NCI-H526 treated with DMSO at 0.1 percent for 48 hours (cell line): ENCODE measurements at places on chromosomes 1 and 21.

- no peak for DNase-seq
Measured at GRCh38 chr1:161531986-161532643, 7.8 kb downstream of the HSPA6 start.

- DNase-seq: no peak
Measured at GRCh38 chr1:4010284-4010683, 110.2 kb upstream of the C1orf174 start.

- no peak for DNase-seq
Measured at GRCh38 chr1:226552061-226552460, 3.5 kb downstream of the STUM start.

- no peak for DNase-seq
Measured at GRCh38 chr1:17314491-17314971, 6.5 kb downstream of the PADI4 start.

DNA sequence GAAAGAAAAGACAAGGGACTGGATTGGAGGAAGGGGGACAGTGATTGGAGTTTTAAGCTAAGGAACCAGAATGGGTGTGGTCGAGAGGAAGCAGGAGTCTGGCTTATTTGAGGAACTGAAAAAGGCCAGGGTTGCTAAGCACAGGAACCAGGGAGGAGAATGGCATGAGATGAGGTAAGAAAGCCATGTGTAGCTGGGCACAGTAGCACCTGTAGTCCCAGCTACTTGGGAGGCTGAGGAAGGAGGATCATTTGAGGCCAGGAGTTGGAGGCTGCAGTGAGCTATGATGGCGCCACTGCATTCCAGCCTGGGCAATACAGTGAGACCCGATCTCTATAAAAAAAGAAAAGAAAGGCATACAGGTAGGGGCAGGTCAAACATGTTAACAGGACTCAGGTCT is 8.1 kb upstream of the KHDRBS1 start:
- DNase-seq: no peak

GRCh38 chr1:60540141-60540540 is 466.6 kb upstream of the C1orf87 start:
- no peak for DNase-seq

DNA sequence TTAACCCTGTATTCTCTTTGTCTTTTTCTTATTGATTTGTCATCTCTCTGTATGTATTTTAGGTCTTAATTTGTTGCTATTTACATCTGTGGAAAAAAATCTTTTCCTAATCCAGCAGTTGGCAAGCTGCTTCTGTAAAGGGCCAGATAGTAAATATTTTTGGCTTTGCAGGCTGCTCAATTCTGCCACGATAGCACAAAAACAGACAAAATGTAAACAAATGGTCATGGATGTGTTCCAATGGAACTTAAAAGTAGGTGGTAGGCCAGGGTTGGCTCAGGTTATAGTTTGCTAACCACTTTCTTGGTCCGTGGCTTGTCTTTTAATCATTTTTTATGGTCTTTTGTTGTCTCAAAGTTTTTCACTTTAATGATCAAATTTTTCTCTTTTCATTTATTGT is 371.8 kb downstream of the HHAT start:
- no peak for DNase-seq

DNA sequence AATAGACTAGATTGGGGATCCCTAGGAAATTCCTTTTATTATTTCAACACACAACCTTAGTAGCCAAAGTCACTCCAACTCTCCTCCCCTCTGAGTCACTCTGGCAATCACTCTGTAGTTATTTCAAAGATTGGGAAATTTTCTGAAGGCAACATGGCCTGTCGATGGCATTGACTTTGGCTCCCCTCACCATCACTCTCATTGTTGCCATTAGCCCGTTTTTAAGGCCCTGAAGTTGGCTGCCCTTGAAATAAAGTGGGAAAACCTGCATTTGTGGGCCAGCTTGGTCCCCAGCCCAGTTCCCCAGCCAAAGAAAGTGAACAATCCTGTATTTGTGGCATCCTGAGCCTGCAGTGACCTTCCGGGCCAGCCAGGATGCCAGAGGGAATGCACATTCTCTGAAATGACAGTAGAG is 52.5 kb downstream of the CDC7 start:
- no peak for DNase-seq

DNA sequence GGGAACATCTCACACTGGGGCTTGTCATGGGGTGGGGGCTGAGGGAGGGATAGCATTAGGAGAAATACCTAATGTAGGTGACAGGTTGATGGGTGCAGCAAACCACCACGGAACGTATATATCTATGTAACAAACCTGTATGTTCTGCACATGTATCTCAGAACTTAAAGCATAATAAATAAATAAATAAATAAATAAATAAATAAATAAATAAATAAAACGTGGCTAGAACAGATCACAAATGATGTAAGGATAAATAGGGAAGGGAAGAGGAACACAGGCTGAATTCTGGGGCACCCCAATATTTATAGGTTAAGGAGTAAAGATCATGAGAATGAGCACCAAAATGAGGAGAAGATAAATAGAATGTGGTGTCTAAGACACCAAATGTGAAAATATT is 592.2 kb downstream of the AMY1C start:
- DNase-seq: no peak

- DNase-seq: no peak
Measured at GRCh38 chr1:156076609-156077429, 5.4 kb downstream of the MEX3A start.

GRCh38 chr1:239006276-239006675 is 380.1 kb upstream of the CHRM3 start:
- DNase-seq: no peak

DNA sequence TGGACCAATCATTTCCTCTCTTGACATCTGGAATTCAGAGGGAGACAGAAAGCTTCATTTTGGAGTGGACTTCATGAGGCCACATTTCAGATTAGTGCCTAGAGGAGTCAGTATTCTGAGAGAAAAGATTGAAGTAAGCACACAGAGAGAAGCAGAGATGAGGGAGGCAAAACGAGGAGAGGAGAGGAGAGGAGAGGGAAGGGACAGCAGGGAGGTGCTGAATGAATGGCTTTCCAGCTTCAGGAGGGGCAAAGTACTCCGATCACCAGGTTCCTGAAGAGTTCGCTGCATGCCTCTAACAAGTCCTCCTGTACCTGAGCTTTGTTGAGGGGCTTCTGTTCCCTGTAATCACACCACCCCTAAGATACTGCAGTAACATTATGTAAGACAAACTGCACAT is 76.0 kb downstream of the NRIP1 start:
- DNase-seq: no peak
